ENCODE measurements at places on chromosomes 6 and 20.

- DNase-seq: no peak
Measured at GRCh38 chr6:2890976-2891767, 11.9 kb downstream of the SERPINB9 start.

DNA sequence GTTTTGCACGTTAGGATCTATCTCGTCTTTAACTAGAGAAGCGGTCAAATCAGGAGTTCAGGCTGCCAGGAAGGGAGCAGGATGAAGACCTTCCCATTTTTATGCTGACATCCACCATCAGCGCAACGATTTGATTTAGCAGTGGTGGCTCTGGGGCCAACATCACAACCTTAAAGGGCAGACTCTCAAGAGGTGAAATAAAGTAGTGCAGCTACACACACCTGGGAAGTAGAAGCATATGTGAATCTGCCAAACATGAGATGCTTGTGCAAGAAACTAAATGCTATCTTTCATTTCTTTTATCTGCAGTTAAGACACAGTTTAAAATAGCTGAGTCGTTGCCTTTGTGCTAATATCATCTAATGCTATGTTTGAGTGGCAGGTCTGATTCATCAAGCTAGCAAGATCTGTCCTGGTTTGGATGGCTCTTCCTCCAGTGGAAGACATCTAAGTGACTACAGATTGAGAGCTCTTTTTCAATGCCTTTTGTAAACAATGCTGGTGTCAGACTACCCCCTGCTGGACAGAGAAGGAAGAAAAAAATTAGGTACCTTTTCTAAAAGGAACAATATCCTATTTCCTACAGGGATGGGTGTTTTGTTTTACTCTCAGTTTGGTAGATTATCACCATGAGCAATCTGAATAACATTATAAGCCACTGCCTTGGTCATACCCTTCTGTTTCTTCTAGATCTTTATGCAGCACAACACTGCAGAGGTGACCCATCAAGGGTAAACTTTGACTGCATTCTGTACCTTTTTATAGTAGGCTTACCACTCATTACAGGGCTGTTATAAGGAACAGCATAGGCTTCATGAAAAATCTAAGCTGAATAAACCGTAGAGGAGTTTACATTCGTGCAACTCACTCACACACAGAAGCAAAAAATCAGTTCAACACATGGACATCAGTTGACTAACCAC lies 171.6 kb upstream of the FBXL4 start:
- no peak for DNase-seq

- no peak for DNase-seq
Measured at GRCh38 chr20:54843431-54843830, 368.0 kb downstream of the DOK5 start.

DNA sequence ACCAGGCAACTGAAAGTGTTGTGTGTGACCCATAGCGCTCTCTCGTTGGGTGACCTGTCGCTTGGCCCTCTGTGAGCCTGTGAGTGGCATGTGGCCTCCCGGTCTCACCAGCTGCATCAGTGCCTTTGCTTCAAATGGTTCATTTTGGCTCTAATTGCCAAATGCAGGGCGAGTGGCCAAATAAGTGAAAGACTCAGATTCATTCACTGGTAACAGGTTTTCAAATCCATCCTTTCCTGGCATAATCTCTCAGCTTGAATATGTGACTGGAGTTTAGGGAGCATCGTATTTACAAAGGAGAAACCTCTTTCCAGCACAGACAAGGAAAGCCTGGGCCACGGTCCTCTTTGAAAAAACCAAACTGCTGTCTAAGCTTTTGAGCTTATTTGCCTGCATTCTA lies 321.6 kb upstream of the QKI start:
- DNase-seq: no peak

GRCh38 chr20:62063315-62063980 lies 2.2 kb downstream of the TAF4 start:
- DNase-seq: no peak

DNA sequence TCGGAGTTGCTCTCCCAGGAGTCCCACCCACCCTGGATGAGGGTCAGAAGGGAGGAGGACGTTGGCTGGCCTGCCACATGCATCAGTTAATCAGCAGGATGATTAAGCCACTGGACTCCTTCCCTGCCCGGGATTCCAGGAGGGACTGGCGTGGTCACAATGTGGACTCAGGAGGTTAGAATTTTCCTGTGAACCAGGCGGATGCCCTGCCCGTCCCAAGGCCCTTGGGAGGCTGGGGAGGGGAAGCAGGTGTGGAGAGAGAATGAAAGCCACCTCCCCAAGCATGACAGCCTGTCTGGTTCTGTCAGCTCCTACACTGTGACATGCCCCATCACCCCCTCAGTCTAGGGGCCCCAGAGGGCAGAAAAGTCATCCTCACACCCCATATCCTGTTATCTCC lies 11.6 kb upstream of the ITPR3 start:
- DNase-seq: no peak

DNA sequence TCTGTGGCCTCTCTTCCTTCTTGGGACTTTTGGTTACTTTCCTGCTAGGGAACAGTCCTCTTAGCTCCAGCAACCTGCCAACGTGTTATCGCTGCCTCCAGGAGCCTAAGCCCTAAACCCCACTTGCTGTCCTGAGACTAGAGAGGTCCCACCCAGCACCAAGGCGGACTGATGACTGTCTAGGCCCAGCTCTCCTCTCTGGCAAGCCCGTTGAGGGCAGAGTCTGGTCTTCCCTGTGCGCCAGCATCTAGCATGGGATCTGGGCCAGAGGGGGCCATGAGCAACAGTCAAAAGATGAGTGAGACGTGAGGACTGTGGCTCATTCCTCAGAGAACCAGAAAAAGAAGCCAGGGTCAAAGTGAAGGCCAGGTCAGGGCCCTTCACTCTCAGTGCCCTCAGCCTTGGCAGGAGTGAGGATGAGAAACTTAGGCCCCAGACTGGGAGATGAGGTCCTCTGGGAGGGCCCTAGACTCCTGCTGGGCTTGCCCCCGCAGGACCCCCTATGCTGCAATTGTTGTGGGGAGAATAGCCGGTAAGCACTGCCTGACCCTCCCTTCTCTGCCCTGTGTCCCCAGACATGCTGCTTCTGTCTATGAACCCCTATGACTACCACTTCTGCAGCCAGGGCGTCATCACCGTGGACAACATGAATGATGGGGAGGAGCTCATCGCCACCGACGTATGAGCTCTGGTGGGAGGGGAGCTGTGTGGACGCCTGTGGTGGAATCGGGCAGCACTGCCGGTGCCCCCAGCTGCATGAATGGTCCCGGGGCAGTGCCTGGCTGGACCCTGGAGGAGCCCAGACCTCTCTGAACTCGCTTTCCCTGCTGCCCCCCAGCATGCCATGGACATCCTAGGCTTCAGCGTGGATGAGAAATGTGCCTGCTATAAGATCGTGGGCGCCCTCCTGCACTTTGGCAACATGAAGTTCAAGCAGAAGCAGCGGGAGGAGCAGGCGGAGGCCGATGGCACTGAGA lies 30.9 kb downstream of the MYH7B start:
- no peak for DNase-seq

DNA sequence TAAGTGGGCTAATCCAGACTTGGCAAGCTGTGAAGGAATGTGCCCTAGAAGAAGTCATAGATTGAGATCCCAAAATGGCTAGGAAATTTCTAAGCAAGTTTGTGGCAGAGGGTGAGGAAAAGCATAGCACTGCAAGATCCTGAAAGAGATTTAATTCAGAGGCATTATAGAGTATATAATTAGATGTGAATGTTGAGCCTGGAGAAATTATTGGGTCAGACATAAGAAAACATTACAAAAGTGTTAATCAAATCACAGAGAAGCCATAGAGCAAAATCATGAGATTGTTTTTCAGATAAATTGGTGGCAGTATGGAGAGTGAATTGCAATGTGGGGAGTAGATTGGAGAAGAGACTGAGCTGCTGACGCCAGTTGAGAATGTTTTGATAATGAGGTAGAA lies 90.0 kb downstream of the CD2AP start:
- DNase-seq: no peak
